ENCODE measurements at places on chromosomes 11 and 22.

GRCh38 chr22:36443198-36443770 is 38.2 kb downstream of the TXN2 start:
- no peak for DNase-seq

DNA sequence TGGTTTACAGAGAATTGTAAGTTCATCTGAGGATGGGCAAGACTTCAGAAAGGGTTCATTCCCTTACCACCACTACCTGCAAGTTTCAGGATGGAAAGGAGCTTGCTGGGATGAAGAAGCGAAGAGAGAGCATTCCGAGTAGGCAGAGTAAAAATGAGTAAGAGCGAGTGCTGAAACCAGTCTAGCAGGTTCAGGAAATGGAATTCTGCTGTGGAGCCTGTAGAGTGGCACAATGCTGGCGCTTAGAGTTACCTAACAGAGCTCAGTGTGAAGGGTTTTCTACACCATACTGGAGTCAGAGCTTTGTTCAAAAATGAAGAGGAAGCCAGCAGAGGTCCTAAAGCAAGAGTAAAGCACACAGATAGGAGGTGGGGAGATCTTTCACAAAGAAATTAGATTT is 179.2 kb upstream of the ZC3H12C start:
- no peak for DNase-seq

GRCh38 chr11:72141066-72141465 is 5.5 kb downstream of the FOLR3 start:
- DNase-seq = no peak

DNA sequence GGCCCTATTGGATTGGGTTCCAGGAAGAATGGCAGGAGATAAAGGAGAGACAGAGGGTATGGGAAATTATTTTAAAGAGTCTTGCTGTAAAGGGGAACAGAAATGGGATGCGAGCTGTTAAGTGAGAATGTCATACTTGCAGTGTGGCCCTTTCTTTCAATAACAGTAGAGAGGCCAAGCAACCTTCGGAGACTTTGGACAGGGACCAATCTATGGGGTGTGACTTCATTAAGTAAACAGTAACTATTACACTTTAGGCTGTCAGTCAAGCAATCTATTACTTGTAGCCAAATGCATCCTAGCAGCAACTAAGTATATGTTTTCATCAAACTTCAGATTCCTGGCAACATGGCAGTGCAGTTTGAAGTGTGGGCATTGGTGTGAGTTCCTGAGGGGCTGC is 376.2 kb upstream of the LARGE1 start:
- no peak for DNase-seq

GRCh38 chr11:11752679-11753078 is 89.1 kb upstream of the USP47 start:
- no peak for DNase-seq

GRCh38 chr11:96132437-96132836 is 208.5 kb upstream of the MTMR2 start:
- no peak for DNase-seq

GRCh38 chr11:84145616-84146185 is 859.5 kb upstream of the CCDC90B start:
- DNase-seq = no peak

- no peak for DNase-seq
Observed at GRCh38 chr11:128195057-128195751, 392.2 kb downstream of the ETS1 start.

DNA sequence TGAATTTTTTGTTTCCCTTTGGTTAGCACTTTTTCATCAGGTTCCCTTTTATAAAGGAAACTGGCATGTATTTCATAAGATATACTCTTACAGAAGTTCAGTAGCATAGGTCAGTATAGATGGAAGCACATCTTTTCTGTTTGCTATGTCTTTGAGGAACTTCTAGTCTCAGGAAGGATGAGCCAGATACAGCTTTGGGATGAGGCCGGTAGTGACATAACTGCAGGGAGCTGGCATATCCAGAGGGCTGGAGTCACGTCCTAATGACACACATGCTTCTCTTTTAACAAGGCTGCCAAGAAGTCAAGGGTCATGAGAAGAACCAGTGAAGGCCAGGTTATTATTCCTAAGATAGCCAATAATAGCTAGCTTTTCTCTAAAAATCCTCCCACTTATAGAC is 33.3 kb upstream of the ADSL start:
- DNase-seq = no peak

DNA sequence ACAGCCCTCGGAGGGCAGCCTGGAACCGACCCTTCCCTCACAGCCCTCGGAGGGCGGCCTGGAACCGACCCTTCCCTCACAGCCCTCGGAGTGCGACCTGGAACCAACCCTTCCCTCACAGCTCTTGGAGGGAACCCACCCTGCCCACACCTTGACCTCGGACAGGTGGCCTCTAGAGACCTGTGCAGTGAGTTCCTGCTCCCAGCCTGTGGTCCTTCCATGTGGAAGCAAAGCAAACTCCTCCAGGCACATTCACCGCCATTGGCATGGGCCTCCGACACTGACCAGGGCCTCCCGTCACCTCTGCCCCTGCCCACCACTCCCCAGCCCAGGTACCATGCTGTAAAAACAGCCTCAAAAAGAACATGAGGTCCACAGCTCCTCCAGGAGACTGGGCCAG is 272.1 kb downstream of the BRD1 start:
- DNase-seq = no peak

- no peak for DNase-seq
Observed at GRCh38 chr22:28956506-28956905, 73.1 kb downstream of the ZNRF3 start.

DNA sequence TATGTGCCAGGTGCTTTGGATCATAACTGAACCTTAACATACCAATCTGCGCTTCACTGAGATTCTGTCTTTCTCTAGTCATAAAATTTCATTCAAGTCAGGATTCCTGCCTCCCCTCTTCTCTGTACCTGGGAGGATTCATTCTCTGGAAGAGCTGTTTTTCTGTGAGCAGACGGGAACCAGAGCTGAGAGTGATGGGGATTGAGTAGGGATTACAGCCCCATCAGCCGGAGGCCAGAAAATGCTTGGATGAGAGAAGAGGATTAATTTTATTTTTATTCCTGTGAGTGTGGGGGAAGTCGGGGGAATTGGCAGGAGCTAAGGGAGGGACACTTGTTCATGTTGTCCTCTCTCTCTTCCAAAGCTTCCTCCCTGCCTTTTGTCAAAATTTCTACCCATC is 4.7 kb downstream of the STX3 start:
- DNase-seq = no peak

GRCh38 chr22:27883656-27884350 is 35.3 kb downstream of the PITPNB start:
- no peak for DNase-seq

DNA sequence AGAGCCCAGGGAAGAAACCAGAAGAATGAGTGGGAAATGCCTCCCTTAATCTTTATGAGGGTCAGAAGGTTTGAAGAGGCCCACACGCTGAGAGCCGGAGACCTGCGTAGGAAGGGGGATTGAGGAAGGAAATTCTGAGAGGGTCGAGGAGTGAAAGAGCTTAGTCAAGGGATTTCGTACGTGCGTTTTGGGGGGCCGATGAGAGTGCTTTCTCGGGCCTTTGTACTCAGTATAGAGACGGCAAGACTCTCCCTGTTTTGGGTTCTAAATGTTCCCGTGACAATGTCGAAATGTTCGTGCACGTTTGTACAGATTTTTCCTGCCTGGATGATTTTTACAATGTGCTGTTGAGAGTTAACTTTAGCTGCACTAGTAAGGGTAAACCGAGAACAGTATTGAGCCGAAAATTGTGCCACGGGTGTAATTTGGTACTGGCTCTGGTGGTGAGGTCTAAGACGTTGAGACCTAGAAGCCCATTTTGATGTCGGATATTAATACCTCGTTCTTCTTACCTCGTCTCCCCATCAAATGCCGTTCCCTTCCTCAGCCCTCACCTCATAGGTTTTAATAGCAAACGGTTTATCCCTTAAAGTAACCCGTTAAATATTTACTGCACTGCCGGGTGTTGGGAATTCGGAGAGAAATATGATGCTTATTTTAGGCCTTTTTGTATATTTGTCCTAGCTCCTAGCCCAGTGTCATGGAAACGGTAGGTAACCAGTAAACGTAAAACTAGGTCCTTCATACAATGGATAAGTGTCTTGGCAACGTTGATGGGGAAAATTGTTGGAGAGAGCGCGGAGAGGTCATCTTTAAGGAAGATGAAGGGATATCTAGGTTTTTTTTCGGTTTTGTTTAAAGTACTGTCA is 734 bp downstream of the C11orf58 start:
- DNase-seq = no peak

DNA sequence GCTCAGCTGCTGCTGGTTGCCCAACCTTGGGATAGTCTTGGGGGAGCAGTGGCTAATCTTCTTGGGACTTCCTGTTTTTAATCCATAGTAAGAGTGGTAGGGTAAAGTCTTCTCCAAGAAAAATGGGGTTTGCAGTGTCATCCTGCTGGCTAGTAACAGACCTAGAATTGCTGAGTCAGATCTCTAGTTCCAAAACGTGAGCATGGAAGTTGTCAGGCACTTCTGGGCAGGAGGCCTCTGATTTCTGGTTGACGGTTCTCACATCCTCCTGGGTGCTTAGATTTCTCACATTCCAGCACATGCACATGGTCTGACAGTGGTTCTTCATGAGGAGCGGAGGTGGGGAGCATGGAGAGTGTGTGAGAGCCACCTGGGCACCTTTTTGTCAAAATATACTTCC is 410.0 kb downstream of the OPCML start:
- no peak for DNase-seq

GRCh38 chr22:28939932-28940331 is 56.6 kb downstream of the ZNRF3 start:
- DNase-seq = no peak

GRCh38 chr22:49961601-49962011 is 1.0 kb downstream of the PIM3 start:
- DNase-seq = no peak

DNA sequence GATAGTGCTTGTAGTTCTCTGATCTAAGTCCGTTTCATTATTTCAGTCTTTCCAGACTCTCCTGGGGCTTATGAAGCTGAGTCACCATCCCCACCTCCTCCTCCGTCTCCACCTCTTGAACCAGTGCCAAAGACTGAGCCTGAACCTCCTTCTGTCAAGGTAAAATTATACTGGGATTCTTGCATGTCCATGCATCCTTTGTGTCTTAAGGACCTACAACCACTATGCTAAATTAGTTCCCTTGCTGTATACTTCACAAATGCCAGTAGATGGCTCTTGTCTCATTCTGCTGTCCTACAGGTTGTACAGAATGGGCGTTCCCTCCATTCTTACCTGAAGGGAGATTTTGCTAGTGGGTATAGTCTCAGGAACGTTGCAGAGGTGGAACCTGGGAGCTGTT is 42.2 kb downstream of the POLD3 start:
- no peak for DNase-seq

GRCh38 chr22:39176143-39176713 is 23.7 kb upstream of the CBX7 start:
- DNase-seq = no peak

DNA sequence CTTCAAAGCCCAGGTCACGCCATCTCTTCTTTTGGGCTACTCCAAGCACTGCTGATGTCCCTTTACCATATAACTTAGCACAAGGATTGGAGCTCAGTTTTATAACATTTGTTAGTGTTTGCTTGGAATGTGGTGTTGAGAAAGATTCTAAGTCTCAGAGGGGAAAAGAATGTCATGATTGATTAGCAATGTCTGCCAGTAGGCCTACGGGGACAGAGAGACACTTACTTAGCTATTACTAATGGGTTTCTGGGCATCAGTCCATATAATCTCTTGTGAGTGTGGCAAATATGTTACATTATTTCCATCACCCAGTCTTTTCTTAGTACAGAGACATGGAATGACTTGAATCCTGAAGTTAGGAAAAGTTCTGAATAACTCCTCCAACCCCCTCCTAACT is 75.4 kb upstream of the FSHB start:
- DNase-seq = no peak

DNA sequence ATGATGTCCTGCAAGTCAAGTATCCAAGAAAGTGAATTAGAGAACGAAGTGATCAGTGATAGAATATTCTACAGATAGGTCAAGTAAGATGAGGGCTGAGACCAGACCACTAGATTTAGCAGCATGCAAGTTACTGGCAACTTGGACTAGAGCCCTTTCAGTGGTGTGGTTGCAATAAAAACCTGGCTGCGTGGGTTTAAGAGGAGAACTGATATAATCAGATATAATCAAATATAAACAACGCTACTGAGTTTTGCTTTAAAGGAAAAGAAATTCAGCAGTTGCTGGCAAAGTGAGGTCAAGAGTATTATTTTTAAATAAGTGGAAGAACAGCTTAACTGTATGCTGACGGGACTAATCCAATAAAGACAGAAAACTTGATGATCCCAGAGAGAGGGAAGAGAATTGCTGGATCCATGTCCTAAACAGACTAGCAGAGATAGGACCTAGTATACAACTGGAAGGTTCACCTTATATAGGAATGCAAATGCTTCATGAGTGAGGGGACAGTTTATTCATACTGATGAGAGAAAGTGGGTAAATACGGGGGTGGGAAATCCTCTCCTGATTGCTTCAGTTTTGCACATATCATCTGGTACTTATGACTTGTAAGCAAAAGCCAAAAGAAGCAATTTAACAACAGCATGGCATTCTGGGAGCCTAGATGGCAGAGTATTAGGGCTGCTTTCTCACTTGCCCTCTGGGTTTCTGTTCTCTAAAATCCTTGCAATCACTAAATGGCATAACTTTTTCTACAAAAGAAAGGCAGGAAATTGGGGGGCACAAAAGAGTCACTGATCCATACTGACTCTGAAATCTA is 146.2 kb downstream of the RBFOX2 start:
- DNase-seq = no peak

DNA sequence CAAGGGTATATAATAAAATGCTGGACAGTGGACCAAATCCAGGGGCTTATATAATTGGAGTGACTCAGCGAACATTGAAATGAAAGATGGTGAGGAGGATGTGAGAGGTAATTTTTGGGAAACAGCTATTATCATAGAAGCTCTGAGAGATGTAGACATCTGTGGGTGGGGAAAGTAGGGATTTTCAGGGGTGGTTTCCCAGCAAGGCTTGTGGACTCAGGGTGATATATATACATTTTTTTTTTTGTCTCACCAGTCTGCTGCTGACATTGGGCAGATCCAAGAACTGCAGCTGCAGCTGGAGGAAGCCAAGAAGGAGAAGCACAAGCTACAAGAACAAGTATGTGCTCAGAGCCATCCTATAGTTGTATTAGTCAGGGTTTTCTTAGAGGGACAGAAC is 208.1 kb downstream of the MYO18B start:
- no peak for DNase-seq

GRCh38 chr11:25755381-25755780 is 576.5 kb upstream of the ANO3 start:
- no peak for DNase-seq

Data from stimulated activated CD8-positive, alpha-beta memory T cell treated with anti-CD3 and anti-CD28 coated beads, Interleukin-4, amount 100 ng/mL, for 1 hour (primary cell).